ENCODE measurements at places on chromosomes 6 and 20.

DNA sequence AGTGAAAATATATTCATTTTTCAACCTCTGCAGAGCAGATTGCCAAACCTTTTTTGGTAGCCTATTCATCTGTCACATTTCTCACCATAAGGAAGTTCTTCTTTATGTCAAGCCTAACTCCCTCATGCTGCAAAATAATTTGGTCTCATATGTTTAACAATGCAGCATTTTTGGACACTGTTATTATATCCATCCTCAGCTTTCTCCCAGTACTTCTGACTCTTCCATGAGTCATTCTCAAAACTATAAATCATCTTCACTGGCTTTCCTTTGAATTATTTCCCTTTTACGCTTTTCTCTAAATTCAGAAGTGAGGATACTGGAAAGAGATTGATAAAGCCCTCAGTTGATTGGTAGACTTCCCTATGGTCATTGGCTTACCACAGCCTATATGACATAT is 192.2 kb downstream of the TPBG start:
- DNase-seq, result no peak

DNA sequence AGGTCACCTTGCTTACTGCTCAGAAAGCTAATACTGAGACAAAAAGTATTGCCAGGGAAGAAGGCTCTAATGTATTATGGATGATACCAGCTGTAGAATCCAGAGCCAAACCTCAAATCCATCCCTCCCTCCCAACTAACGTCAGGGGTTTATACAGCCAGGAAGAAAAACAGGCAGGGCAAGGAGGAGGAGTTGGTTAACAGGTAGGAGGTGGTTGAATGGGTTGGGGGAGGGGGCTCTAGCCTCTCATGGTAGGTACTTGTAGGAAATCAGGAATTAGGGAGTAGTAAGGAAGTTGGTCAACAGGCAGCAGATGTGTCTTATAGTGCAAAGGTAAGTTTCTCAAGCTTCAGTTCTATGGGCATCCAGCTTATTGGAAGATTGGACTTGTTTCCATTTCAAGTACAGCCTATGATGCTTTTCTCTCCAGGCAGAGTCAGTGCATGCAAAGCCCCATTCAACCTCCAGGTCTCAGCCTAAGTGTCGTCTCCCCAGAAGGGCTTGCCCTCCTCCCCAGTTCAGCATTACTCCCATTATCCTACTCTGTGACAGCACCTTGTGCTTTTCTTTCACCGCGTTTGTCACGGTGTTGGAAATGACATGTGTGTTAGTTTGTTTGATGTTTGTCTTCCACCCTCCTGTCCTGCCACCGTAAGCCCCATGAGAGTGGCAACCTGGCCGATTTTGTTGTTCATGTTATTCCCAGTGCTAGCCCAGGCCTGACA is 38.1 kb downstream of the PNLDC1 start:
- no peak for DNase-seq

DNA sequence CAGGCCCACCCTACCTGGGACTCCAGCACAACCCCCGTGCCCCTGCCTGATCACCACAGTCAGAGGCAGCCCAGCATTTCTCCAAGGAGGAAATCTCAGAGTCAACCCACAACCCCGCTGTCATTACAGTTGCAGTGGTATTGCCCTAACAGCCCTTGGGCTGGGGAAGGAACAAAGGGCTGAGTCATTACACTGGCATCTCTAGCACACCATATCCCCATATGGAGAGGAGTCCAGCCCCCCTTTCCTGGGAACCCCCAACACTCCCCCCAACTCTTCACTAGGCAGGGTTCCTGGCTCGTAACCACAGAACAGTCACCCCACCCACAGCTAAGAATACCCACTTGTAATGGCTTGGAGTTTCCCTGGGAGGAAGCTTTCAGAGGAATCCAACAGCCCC is 149.4 kb upstream of the OGFRL1 start:
- no peak for DNase-seq

DNA sequence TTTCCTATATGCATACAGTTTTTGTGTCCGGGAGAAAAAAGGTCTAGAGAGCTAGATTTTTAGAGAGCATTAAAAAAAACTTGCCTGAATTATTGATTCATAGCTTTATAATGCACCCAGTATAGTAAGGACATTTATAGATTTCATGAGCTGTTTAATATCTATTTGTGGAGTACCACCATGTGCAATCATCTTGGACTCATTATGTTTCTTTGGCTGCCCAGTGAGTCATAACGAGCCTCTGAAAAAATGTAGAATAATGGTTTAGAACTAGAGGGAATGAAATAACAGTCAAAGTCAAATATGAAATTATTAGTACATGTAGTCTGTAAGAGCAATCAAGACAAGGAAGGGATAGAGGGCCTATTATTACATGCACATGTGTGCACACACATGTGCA is 350.0 kb downstream of the CD83 start:
- no peak for DNase-seq

DNA sequence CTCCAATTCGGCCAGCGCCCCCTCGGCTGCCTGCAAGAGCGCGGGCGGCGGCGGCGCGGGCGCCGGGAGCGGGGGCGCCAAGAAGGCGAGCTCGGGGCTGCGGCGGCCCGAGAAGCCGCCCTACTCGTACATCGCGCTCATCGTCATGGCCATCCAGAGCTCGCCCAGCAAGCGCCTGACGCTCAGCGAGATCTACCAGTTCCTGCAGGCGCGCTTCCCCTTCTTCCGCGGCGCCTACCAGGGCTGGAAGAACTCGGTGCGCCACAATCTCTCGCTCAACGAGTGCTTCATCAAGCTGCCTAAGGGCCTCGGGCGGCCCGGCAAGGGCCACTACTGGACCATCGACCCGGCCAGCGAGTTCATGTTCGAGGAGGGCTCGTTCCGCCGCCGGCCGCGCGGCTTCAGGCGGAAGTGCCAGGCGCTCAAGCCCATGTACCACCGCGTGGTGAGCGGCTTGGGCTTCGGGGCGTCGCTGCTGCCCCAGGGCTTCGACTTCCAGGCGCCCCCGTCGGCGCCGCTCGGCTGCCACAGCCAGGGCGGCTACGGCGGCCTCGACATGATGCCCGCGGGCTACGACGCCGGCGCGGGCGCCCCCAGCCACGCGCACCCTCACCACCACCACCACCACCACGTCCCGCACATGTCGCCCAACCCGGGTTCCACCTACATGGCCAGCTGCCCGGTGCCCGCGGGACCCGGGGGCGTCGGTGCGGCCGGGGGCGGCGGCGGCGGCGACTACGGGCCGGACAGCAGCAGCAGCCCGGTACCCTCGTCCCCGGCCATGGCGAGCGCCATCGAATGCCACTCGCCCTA is 963 bp downstream of the FOXF2 start:
- DNase-seq, result no peak
